ENCODE measurements at places on chromosomes 1 and 21.

DNA sequence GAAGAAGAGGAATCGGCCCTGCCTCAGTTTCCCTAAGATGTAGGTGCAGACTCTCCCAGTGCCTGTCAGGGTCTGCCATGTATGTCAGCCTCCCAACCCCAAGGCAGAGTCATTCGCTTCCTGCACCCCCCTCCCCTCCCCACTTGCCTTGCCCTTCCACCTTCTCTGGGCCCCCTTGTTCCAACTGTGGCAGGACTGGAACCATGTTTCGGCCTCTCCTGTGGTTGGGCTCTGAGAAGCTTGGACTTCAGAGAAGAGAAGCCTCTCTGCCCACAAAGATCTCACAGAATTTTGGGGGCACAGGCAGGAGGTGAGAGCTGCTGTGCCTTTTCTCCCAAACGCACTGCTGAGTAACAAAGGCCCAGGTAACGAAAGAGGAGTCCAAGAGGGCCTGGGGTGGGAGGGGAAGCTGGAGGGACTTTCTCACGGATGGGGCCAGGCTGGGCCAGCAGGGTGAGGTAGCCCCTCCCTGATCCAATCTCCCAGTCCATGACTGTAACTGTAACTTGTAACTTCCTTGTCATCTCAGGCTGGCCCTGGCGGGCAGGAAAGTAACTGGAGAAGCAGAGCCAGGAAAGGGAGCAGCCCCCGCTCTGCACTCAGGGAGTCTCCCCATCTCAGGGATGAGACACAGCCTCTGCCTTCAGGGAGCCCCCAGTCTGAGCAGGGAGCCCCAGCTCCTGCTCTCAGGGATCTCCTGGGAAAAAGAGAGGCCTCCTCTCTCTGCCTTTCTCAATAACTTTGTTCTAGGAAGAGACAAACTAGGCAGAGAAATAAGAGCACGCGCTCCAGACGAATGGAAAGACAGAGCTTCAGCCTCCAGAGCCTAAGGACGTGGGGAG, 11.3 kb downstream of the CRABP2 start:
- DNase-seq: no peak

DNA sequence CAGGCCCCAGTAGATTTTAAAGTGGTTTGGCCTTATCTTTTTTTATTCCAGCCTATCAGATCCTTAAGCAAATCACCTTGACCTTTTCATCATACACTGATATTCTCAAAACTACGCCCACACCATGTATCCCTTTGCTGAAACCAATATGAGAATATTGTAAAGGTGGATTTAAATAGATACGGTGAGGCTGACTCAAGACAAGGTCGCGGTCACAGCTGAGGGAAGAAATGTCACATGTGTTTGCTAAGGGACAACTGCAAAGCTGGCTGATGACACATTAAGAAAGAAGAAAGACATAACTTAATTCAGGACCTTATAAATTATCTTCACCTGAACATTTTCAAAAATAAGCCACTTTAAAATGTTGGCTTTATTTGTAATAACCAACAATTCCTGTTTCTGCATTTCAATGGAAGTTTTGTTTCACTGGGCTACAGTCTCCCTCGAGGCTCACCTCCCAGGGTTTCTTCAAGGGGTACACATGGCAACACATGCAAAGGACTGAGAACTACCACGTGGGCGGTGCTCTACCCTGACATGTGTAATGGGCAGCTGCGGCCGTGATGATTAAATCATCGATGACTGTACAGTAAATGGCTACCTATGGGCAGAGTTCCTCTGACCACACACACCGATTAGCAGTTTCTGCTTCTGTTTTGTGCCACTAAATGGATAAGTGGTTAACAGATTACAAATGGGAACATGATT, 189.5 kb downstream of the SIPA1L2 start:
- DNase-seq: no peak

DNA sequence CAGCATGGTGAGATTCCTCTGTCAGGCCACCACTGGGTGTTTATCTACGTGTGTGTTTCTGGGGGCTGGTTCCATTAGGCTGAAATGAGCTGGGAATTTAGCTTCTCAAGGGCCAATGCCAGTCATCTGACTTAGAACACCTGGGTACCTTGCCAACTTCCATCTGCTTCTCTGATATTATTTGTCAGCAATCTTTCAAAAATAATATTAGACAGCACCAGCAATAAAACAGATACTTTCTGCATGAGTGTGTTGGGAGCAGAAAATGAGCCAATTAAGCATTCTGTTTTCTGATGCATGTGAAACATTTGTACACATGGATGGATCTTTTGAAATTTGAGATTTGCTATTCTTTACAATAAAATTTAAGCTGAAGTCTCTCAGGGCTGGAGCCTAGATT, 124.1 kb downstream of the RYR2 start:
- no peak for DNase-seq

GRCh38 chr1:90340606-90341005, 345.7 kb downstream of the ZNF326 start:
- no peak for DNase-seq

DNA sequence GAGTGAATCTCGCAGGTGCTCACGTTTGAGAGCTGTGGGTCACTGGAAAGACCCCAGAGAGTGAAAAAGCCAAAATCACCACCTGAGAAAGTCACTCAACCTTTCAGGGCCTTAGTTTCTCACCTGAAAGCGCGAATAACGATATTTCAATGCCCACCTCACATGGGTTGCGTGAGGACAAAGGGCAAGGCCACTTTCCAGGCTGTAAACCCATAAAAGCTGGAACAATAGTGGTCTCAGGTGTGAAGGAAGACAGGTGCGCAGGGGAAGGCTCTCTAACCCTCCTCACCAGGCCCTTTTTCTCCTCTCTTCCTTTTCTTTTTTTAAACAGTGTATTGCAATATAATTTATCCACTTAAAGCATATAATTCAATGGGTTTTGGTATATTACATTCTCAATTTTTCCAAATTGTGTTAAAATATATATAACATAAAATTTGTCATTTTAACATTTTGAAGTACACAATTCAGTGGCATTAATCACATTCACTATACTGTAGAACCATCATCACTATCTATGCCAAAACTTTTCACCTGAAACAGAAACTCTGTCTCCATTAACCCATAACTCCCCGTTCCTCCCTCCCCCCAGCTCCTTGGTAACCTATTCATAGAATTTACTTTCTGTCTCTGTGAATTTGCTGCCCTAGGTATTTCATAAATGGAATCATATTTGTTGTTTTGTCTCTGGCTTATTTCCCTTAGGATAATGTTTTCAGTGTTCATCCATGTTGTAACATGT, 118.4 kb upstream of the TNR start:
- no peak for DNase-seq

GRCh38 chr1:111417755-111418154, 9.8 kb downstream of the OVGP1 start:
- no peak for DNase-seq

DNA sequence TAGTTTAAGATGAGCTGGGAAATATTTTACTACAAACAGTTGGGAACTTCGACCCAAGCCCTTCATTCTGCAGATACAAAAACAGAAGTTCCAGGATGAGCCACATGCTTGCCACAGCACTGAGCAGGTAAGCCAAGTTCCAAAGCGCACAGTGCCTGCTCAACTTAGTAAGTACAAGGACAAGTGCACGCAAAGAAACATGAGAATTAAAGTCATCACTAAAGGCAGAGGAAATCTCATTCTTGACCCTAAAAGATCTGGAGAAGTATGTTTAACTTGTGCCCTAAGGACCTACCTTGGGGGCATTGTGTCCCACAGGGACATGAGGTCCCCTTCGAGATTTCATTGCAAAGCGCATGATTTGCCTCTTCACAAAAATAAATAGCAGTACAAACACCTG, 1.2 kb upstream of the UBAP2L start:
- DNase-seq: no peak

- DNase-seq: no peak
These were observed 14.7 kb downstream of the ARID4B start for GRCh38 chr1:235313262-235313661.

GRCh38 chr1:44296086-44296485, 59.0 kb downstream of the ERI3 start:
- DNase-seq: no peak

- no peak for DNase-seq
These were observed 46.0 kb downstream of the GRIK3 start for GRCh38 chr1:36988321-36988720.

- no peak for DNase-seq
These were observed 207.8 kb downstream of the SIPA1L2 start for GRCh38 chr1:232422098-232422497.

DNA sequence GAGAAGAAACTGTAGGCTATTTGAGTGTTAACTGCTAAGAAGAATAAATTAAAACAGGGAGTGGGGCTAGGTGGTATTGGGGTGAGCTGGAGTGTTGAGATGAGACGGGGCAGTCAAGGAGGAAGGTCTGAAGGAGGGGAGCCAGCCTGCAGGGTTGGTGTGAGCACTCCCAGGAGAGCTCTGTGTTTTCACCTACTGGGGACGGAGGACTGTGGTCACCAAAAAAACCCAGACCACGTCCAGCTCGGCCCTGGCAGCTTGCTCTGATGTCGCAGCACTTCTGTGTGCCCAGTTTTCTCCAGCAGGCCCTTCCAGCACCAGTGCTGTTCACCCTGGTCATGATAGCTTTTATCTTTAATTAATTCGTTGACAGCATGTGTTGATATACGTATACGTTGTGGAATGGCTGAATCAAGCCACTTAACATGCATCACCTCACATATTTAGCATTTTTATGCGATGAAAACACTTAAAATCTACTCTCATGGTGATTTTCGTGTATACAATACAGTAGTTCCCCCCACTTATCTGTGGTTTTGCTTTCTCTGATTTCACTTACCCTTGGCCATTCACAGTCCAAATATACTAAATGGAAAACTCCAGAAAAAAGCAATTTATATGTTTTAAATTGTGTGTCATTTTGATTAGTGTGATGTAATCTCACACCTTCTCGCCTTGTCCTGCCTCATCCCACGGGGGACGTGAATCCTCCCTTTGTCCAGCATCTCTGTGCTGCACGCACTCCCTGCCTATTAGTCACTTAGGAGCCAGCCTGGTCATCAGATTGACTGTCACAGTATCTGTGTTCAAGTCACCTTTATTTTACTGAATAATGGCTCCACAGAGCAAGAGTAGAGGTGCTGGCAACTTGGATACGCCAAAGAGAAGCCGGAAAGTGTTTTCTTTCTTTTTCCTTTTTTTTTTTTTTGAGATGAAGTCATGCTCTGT, 12.3 kb downstream of the FAM3B start:
- DNase-seq: no peak

GRCh38 chr1:169568497-169568896, 17.8 kb downstream of the F5 start:
- no peak for DNase-seq

- no peak for DNase-seq
These were observed 22.9 kb upstream of the MTF2 start for GRCh38 chr1:93056214-93056613.

DNA sequence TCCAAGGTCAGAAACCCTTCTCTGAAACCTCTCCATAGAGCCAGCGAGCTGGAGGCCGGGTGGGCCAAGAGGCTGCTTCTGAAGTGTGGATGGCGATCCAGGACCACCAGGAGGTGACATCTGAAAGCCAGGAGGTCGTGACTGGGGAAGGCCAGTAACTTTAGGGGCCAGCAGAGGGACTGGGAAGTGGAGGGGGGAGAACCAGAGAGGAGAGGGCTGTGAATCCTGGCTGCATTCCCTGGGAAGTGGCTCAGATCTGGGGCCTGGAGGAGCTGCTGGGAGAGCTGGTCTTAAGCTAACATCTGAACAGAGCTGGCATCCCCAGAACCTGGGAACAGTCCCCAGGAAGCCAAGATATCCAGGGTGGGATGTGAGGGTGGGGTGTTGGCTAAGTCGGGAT, 11.3 kb upstream of the EPHA8 start:
- no peak for DNase-seq

- no peak for DNase-seq
These were observed 16.9 kb downstream of the DYRK3 start for GRCh38 chr1:206651958-206652890.
